ENCODE measurements at places on chromosomes 4 and X.

GRCh38 chr4:150999086-150999485 is 16.0 kb downstream of the LRBA start:
- DNase-seq: no peak

DNA sequence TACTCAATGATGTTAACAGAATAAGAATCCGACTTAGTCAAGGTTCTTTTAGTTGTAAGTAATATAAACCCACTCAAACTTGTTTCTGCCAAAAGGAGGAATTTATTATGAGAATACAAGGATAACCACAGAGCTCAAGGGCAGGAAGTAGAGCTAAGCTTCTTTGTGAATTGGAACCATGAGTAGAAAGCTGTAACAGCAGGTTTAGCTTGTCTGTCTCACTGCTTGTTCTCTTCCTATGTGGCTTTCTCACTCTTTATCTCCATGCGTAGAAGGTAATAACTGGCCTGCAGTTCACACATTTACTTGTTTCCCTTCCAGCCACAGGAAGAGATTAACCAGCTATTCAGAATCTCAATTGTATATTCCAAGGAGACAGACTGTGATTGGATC is 378.3 kb downstream of the PPP1R2C start:
- DNase-seq: no peak

DNA sequence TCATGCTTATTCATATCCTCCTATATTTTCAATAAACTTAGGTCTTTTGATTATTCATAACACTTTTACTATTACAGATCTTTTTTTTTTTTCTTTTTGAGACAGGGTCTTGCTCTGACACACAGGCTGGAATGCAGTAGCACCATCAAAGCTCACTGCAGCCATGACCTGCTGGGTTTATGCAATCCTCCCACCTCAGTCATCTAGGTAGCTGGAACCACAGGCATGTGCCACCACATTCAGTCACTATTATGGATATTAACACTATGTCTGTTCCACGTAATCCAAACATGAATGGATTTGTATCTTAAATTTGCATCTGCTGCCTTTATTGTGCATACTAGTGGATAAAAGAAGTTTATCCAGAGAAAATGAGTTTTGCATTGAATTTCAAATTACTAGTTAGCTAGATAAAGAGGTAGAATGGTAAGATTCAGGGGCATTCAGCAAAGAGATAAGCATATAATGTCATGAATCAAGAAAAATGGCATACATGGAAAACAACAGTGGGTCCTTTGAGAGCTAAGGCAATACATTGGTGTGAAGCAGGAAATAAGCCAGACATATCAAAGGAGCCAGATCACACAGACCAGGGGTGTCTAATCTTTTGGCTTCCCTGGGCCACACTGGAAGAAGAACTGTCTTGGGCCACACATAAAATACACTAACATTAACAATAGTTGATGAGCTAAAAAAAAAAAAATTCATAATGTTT is 13.9 kb downstream of the ANAPC10 start:
- peak; percentile 64 for DNase-seq

GRCh38 chrX:10477525-10477924 is 142.9 kb downstream of the MID1 start:
- no peak for DNase-seq

DNA sequence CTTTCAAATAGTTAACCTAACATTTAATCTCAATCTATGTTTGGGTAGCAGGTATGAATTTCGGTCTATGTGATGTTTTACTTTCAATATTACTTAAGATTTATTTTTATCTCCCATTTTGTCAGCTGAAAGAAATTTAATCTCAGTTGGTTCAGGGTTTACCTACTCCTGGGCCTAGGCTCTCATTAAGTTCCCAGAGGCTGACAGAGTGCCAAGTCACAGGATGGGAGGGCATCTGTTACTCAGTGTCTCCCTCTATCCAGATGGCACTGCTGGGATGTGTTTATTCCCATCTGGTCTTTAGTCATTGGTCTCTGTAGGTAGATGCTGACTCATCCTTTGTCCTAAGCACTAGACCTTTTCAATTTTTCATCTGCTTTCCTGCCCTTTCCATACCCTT is 129.4 kb upstream of the ARSJ start:
- DNase-seq: peak; percentile 42

- DNase-seq: no peak
Observed at GRCh38 chr4:109319684-109320083, 17.2 kb upstream of the COL25A1 start.

All from astrocyte of the spinal cord (primary cell).